ENCODE measurements at places on chromosomes 5 and 9.

GRCh38 chr9:136299116-136299515 lies 4.8 kb downstream of the CCDC187 start:
- DNase-seq: no peak

DNA sequence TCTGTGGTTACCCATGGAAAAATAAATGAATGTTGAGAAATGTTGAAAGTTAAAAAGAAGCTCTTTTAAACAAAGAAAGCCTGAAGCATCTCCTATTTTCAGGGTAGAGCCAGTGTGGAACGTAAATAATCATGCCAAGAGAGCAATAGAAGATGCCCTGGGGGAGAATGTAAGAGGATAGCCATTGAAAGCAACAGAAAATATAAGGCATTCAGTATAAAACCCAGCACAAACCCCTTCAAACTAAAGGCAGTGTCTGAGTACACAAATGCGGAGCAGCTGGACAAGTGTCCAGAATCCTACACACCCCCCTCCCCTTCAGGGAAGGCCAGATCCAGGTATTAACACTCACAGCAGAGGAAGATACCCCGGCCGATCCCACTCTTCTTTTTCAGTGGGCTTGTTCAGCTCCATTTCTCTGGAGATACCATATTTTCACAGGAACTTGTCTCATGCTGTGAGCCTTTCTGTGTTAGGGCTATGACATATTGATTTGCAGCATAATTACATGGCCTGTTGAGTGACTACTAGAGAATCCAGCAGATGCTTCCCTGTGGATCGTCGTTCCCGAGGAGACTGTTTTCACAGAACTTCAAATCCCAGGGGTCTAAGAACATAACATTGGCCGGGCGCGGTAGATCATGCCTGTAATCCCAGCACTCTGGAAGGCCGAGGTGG lies 101.2 kb downstream of the PLK2 start:
- no peak for DNase-seq

DNA sequence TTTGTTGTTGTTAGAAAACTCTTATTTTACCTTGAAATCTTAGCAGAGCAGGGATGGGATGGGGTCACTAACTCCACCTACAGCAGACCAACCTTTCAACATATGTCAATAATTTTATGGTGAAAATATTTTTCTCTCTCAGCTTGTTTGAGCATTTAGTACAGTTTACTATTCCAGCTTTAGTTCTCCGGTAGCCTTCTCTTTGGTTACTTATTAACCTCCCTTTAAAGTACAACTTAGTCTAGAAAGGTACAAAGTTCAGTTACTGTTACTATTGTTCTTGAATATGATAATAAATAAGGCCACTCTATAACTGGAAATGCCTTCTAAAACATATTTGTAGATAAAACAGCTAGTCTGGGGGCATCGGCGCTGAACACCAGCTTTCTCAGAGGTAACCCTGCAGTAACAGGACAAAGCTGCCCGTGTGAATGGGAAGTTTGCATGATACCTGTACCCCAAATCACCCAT lies 233.3 kb downstream of the PCSK1 start:
- no peak for DNase-seq

DNA sequence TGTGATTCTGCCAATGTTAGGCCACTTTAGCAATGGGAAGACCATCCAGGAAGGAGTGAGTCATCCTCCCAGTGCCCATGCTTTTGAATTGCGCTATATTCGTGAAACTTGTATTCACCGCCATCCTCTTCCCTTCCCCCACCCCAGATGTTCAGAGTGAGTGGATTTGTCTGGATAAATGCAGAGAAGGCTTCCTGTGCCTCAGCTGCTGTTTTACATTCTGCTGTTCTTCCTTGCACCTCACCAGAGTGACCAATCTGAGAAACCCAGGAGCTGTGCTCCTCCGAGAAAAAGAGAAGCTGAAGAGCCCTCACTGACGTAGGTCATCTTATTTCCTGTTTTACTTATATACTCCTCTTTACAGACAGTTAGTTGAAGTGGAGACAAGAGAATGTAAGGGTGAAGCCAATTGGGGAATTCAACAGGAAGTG lies 24.6 kb upstream of the SVEP1 start:
- no peak for DNase-seq

- DNase-seq: peak; percentile 3
Measured at GRCh38 chr5:59099270-59099994, 516.6 kb downstream of the RAB3C start.

GRCh38 chr9:123482295-123482968 lies 126.4 kb downstream of the CRB2 start:
- no peak for DNase-seq

DNA sequence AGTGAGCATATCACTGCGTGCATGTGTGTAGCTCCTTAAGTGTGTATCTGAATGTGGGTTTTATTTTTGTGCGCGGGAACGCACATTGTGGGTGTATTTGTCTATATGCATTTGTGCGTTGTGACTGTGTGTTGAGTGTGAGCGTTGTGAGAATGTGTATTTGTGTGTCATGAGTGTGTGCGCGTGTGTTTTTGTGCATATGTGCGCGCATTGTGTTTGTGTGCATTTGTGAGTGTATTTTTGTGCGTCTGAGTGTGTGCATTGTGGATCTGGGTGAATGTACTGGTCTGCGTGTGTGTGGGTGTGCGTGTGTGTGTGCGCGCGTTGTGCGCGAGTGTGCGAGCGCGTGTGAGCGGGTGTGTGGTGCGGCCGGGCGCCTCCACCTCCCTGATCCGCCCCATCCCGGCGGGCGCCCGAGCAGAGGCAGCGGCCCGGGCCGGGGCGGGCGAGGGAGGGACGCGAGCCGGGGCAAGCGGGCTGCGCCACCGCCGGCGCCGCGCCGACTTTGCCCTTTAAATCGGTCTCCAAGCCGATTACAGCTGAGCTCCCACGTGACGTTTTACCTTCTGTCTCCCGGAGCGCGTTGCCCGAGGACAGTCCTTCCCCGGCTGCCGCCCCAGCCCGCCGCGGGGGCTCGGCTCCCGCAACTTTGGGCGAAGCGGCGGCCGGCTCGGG lies at the start of gene RASGRF2:
Gene RASGRF2, plus strand, starts transcription at position 596 of the 675 bp plus-strand sequence. CDS start 376 bp downstream, outside the sequence.
- peak; percentile 21 for DNase-seq

DNA sequence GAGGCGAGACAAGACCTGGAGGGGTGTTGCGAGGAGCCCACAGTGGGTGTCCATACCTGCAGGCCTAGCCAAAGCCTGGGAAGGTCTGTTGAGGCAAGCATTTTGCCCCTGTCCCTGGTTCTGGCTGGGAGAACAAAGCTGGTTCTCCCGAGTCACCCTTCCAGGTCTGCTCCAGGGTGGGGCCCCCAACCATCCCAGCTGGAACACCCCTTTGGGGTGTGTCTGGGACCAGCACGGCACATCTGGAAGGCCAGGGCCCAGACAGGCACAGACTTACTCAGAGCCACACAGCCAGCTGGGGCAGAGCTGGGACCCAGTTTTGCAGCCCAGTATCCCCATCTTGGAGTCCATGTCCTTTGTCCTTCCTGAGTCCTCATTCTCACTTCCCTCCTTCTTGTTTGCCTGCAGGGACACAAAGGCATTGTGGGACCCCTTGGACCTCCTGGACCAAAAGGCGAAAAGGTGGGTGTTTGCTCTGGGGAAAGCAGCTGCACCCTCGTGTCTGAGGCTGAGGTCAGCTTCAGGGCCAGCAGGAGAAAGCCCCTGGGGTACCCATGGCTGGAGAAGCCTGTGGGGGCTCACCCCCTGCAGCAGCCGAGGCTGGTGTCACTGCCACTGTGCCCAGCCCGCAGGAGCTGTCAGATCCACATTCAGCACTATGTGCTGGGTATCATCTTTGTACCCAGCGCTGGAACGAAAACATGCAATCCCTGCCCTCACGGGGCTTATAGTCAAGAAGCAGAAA lies 38.4 kb upstream of the ORM1 start:
- no peak for DNase-seq

- peak; percentile 23 for DNase-seq
Measured at GRCh38 chr5:149959406-149960236, 937 bp upstream of the SLC26A2 start.

GRCh38 chr5:147635882-147636728 lies 126.2 kb upstream of the DPYSL3 start:
- DNase-seq: no peak

DNA sequence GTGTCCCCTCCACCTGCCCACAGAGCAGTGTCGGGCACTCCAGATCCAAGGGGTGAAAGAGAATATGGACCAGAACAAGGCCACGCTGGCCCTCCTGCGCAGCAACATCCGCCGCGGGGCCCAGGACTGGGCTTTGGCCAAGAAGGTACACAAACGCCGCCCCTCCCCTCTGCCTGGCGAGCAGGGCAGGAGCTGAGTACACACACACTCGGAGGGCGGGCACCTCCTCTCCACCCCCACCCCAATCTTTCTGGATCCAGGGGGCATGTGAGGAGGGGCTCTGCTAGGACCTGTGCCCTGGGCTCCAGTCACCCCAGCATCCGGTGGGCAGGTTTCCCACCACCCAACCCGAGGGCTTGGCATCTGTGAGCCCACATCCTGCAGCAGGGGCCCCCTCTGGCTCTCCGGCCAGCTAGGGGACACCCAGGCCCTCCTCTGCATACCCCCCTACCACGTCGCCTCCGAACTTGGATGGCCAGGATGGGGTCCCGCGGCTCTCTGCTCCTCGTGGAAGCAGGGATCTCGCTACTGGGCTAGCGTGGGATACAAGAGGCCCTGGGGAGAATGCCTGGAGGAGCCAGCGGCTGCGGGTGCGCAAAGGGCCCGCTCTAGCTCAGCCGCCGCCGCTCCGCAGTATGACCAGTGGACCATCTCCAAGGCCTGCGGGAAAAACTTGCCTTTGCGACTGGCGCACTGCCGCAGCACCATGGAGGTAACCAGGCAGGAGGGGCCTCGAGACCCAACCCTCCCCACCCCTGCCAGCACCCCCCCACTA lies 3.1 kb downstream of the CCDC183 start:
- DNase-seq: no peak

GRCh38 chr5:164345853-164346252 lies 840.4 kb downstream of the MAT2B start:
- DNase-seq: no peak

- no peak for DNase-seq
Measured at GRCh38 chr9:3330792-3331420, 194.9 kb downstream of the RFX3 start.

- DNase-seq: no peak
Measured at GRCh38 chr5:116529615-116530014, 45.0 kb downstream of the SEMA6A start.

- no peak for DNase-seq
Measured at GRCh38 chr9:109779711-109780452, at the start of gene PALM2AKAP2. Gene PALM2AKAP2, plus strand, starts transcription at chr9:109780198. Its CDS starts 291 bp downstream, at chr9:109780489.

DNA sequence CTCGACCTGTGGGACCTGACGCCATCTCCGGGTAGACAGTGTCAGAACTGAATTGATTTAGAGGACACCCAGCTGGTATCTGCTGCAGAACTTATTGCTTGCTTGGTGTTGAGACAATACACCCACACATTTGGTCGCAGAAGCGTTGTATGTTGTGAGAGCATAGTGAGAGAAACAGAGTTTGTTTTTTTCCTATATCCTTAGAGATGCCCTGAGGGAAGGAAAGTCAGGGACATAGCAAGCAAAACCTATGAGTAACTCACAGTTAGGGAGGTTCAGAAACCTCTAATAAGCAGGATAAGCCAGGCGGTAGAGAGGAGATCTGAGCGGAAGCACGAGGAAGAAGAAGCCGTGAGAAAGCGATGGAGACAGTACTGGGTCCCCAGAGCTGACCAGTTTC lies 59.8 kb downstream of the PTCD2 start:
- no peak for DNase-seq

DNA sequence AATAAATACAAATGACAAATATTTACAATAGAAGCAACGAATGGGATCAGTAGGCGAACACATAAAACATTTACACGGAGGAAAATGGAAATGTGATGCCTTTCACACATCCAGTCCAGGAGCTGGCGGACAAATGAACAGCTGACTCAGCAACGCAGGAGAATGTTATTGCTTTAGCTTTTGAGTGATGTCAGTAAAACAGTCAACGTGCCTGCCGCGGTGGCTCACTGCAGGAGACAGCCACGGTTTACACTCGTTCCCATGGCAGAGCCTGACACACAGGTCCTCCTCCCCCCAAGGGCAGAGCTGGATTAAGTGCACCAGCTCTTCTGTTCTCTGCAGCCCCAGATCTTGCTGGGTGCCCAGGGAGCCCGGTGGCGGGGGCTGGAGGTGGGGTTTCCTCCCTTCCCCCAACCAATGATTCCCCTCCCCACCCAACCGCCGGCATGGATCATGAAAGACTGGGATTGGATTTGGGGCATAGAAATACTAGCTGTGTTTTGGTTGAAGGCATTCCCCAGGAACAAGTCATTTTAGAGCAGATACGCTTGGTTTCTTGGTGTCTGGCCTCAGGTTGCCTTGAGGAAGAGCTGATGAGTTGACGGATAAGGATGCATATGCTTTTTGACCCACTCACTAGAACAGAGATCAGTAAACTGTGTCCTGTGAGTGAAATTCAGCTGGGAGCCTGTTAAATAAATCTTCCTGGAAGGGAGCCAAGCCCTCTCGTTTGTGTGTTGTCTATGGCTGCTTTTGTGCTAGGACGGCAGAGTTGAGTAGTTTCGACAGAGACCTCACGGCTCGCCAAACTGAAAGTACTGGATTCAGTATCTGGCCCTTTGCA lies 12.5 kb downstream of the STC2 start:
- no peak for DNase-seq

GRCh38 chr5:124102486-124102885 lies 590.5 kb downstream of the CSNK1G3 start:
- no peak for DNase-seq

GRCh38 chr9:117145081-117145480 lies 269.8 kb downstream of the ASTN2 start:
- DNase-seq: no peak

- no peak for DNase-seq
Measured at GRCh38 chr5:105632043-105632442, 2038.7 kb downstream of the EFNA5 start.

Measured in stimulated activated CD4-positive, alpha-beta T cell treated with anti-CD3 and anti-CD28 coated beads, TNF-alpha, amount 100 ng/mL, for 48 hours (primary cell).